ENCODE measurements at places on chromosomes 5 and 9.

DNA sequence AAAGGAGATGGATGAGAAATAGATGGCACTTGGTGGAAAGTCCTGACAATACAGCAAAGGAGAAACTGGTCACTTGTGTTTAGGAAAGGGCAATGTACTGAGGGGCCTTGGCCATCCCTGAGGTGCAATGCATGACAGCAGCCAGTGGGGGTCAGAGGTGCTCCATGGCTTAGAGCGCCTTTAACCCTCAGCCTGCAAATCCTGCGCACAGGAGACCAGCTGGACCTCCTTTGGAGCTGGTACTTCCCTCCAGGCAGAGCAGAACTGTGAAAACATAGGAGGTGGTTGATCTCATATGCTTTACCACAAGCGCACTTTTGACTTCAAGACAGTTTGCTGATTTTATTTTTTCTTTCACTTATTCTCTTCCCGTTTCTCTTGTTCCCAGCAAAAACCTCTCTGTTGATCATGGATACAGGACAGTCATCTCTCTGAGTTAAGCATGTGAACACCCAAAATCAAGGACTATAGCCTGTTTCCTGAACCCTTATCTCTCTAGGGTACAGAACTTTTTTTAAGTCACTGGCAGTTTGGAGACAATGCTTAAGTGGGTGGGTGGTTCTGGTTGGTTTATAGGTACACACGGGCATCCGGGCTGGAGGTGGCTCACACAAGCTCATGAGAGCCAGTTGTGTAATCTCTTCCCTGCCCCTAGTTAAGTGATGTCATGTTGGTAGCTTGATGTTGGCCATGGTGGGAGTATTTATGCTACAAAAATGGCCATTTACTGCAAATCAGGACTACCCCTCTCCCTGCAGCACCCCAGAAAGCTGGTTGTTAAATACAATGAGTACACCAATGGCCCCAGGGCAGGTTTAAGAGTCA, 37.6 kb upstream of the ANKRD55 start:
- DNase-seq, result peak; percentile 73

DNA sequence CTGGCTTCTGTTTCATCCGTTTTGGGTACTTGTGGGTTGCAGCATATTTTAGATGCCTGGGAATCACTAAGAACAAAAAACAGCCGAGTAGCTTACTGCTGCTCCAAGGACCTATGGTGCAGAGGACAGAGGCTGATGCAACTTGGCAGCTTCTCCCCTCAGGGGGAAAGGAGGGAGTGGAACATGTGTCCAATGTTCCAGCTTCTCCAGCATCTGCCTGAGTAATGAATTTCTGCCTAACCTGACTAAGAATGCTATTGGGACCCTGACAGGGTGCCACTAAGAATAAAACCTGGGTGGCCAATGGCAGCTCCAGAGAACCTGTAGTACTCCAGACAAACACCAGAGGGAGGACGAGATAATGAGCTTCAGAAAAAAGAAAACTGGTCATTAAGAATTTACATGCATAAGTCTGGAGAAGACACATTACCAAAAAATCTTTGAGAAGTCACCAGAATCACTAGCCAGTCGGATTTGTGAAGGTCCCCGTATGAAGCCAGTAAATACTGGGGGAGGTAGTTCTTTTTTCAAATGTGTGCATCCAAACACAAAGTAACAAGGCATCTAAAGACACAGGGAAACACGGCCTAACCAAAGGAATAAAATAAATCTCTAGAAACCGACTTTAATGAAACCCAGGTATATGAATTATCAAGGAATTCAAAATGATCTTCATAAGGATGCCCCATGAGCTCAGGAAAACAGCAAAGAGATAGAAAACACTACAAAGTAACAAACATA, 293.5 kb downstream of the HINT1 start:
- DNase-seq, result peak; percentile 3

GRCh38 chr9:7489036-7489435, 310.5 kb downstream of the DMAC1 start:
- DNase-seq, result no peak

DNA sequence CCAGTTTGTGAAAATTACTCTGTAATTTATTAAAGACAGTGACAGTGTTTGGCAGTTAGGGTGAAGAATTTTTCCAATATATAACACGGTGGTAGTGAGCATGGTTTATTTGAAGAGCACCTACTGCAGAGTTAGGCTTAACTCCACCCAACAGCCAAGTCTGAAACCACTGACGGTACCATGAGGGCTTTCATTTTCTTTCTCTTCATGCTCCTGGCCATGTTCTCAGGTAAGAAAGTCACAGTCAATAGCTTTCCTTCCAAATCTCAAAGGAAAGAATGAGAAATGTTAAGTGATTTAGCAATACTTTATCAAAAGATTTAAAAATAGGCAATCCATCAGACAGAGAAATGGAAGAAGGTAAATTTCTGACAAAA, at the start of gene MARCOL:
Gene MARCOL (plus strand): TSS at position 108 of the 377 bp plus-strand sequence. CDS start 73 bp downstream, at position 181.
- DNase-seq, result no peak

DNA sequence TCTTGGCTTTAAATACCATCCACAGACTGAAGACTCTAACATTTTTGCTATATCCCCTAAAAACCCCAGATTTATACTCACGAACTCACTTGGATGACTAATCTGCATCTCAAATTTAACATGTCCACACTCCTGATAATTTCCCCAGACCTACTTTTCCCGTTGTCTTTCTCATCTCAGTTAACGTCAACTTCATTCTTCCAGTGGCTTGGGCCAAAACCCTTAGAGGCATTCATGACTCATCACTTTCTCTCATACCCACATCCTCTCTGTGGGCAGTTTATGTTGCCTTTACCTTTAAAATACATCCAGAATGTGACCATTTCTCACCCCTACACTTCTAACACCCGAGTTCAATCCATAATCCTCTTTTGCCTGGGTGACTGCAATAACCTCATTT, 96.7 kb downstream of the EDIL3 start:
- DNase-seq, result peak; percentile 54

- no peak for DNase-seq
Measured at GRCh38 chr5:154358516-154359220, 87.1 kb upstream of the SAP30L start.

GRCh38 chr5:169688106-169688505, 51.0 kb downstream of the DOCK2 start:
- DNase-seq, result no peak

DNA sequence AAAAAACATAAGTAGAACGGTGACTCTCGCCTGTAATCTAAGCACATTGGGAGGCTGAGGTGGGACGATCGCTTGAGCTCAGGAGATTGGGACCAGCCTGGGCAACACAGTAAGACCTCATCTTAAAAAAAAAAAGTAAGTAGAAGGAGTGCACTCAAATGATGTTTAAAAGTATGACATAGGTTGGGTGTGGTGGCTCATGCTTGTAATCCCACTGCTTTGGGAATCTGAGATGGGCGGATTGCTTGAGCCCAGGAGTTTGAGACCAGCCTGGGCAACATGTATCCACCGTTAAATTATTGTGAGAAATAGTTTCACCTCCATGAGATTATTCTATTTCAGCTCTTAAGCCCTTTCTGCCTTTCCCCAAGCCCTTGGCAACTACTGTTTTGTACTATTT, 11.2 kb downstream of the DENND4C start:
- DNase-seq, result no peak

DNA sequence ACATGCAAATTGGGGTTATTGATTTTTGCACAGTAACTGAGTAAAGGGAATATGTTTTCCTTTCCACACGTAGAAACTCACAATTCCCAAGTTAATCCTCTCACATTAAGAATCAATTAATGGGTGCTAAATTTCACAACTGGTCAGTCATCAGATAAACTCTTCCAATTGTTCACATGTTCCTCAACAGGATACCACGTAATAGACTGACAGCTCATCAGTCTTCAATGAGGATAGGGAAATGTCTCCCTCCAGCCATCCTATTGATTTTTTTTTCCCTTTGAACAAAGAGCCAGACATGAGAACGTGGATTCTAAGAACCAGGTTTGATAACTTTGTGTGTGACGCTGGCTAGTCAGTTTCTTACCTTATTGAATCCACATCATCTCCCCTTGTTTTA, 768 bp upstream of the CER1 start:
- no peak for DNase-seq

DNA sequence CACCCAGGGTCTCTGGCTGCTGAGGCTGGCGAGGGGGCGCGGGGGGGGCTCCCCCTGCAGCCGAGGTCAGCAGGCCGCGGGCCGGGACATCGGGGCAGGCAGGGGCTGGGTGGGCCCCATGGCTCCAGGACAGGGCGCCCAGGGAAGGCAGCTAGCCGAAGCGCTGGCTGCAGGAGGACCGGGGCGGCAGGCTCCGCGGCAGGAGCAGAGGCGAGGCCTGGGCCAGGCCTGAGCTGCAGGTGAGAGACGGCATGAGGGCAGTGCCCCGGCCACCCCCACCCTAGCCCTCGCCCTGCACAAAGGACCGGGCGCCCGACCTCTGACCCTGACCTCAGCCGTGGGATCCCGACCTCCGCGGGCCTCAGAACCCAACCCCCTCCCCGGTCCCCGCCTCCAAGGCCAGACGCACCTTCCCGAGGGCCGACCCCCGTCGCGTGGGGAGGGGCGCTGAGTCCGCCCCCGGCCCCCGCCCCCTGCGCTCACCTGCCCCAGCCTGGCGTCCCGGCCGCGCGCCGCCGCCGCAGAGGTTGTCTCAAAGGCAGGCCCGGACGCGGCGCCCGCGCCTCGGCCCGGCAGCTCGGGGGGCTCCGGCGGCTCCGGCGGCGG, 431 bp downstream of the RNF208 start:
- no peak for DNase-seq

DNA sequence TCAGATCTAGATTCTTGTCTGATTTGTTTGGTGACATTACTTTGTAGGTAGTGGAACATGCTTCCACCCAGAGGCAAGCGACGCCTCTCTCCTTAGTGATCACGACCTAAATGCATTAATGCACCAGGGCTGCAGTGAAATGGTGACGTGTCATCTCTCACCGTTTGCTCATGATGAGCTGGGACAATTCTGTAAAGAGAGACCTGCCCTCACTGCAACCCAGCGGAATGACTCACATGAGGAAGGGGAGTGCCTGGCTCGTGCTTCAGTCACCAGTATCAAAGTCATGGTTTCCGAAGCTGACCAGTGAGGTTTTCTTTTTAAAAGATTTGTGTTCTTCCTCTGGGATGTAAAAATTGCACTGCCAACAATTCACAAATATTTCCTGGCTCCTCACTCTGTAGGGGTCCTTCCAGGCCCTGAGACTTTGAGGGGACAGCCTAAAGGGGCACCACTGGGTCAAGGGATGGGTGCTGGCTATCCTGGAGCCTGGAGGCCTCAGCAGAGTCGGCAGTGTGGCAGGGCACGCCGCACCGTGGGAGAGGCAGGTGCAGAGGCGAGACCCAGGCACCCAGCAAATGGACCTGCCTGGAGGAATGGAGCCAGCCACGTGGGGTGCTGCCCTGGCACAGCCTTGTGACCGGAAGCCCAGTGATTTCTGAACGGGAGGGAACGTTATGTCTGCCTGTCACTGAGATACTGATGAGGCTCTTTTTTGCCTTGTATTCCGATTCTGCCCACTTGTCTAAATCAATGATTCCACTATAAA, 17.3 kb downstream of the QSOX2 start:
- DNase-seq, result peak; percentile 56

DNA sequence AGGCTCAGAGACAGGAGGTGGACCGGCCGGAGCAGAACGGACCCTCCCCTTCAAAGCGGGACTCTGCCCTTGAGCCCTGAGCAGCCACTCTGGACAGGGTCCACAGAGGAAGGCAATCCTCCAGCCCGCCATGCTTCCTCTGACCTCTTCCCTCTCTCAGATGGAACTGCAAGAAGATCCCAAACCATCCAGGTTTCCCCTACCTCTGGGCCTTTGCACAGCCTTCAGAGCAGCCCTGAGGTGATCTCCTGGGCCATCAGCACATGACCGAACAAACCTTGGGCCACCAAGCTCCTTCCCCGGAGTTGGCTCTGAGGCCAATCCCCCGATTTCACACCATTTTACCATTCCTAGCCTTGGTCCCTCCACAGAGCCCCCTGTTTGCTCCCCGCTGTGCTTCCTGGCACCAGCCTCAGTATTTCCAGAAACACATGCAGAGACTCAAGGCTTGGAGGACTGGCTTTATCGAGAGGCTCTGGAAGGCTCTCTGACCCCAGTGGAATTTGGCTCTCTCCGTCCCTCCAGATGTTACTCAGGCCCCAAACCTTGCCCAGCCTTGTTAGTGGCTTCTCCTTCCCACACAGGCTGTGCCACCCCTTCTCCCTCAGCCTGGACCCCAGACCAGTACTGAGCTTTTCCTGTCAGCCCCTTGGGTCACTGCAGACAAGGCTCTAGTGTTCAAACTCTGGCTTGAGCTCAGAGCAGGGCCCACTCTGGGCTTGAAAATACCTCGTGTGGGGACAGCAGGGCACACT, 48.6 kb upstream of the KCNMB1 start:
- no peak for DNase-seq

DNA sequence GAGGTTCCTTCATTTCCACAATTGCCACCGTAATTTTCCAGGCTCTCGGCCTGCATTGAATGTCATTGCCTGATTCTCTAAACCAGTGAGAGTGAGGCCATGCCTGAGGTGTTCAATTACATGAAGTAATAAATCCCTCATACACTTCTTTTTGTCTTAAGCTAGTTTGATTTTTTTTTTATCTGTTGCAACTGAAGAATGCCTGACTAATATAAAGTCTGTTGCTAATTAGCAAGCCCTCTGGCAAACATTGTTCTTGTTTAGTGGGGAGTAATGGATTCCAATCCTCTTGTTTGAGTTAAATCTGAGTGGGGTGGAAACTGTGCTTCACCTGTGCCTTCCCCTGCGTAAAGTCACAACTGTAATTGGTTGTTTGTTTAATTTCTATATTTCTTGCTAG, 338.1 kb upstream of the ATP10B start:
- DNase-seq, result no peak

- DNase-seq, result no peak
Measured at GRCh38 chr9:79360387-79361347, 211.1 kb upstream of the TLE4 start.

DNA sequence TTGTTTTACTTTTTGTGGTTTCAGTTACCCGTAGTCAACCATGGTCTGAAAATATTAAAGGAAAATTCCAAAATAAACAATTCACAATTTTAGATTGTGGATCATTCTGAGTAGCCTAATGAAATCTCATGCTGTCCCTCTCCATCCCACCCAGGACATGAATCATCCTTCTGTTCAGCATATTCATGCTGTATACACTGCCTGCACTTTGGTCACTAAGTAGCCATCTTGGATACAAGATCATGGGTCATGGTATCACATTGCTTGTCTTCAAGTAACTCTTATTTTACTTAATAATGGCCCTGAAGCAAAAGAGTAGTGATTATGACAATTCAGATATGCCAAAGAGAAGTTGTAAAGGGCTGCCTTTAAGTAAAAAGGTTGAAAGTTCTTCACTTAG, 536.5 kb upstream of the ACO1 start:
- no peak for DNase-seq

- DNase-seq, result no peak
Measured at GRCh38 chr9:127545196-127546124, 66.6 kb upstream of the STXBP1 start.

DNA sequence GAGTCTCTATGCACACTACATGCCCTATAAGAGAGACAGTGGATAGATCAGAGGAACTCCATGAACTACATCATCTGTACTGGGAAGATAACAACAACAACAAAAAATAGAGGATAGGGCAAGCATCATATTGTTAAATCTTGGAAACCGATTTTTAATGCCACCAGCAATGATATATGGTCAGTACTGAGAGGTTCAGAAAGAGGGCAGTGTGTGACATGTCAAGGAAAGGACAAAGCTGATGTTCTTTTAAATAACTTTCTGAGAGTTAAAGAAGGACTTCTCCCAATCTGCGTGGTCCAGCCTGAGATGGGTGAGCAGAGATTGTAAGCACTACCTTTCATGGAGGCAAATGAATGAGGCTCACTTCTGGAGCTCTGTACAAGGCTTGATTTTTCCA, 62.0 kb upstream of the PHF24 start:
- no peak for DNase-seq

Measured in HTR-8/SVneo (cell line).